T-helper 2 cell treated with Interferon-gamma antibody and Interleukin-4, amounts not matched to agents 100 ng/mL and 5 ng/mL, for 36 hours (primary cell): ENCODE measurements at places on chromosomes 4 and X. TPM values are rescaled to one million over a fixed set of nuclear protein-coding genes. Genes with fewer than 3 reads are reported as not detected.

Gene SRPX
- 0.09 TPM in 1 of 2 replicates, not detected in the other for total RNA-seq

Gene FAT4
- not detected in 2 replicates for total RNA-seq

Gene GBA3
- not detected in 2 replicates for total RNA-seq

Gene SLC6A14
- total RNA-seq, result not detected in 2 replicates

Gene CFAP99
- not detected in 2 replicates for total RNA-seq

Gene TLR7
- total RNA-seq, result not detected in 2 replicates

Gene UGT8
- 0.14 TPM in 1 of 2 replicates, not detected in the other for total RNA-seq

Gene FAM47A
- not detected in 2 replicates for total RNA-seq

Gene NUDT10
- total RNA-seq, result 0.11 and 0.39 TPM in 2 replicates

Gene ARHGAP36
- not detected in 2 replicates for total RNA-seq

Gene RNF175
- total RNA-seq, result not detected in 2 replicates

Gene DCAF4L1
- total RNA-seq, result 0.16 and 0.32 TPM in 2 replicates

Gene WDFY3
- 0.02 and 0.39 TPM in 2 replicates for total RNA-seq

Gene FHIP1A
- total RNA-seq, result not detected in 2 replicates

Gene ELF4
- 49.9 and 50.6 TPM in 2 replicates for total RNA-seq

Gene QRFPR
- total RNA-seq, result not detected in 2 replicates

Gene PPEF2
- total RNA-seq, result 0.07 and 0.52 TPM in 2 replicates

Gene TEX13C
- not detected in 2 replicates for total RNA-seq

Gene HPGDS
- 3.2 and 4.4 TPM in 2 replicates for total RNA-seq

Gene PHOX2B
- total RNA-seq, result not detected in 2 replicates

Gene USP17L22
- total RNA-seq, result not detected in 2 replicates

Gene DCHS2
- not detected in 2 replicates for total RNA-seq

Gene CXCL6
- not detected in 2 replicates for total RNA-seq

Gene CISD2
- total RNA-seq, result 54.7 and 54.9 TPM in 2 replicates

Gene LRRC66
- total RNA-seq, result 0.11 and 0.20 TPM in 2 replicates

Gene MRPL1
- 36.5 and 49.9 TPM in 2 replicates for total RNA-seq

Gene LARP7
- total RNA-seq, result 41.4 and 46.4 TPM in 2 replicates

Gene HTR2C
- not detected in 2 replicates for total RNA-seq

Gene PDZD4
- total RNA-seq, result 0.68 and 0.70 TPM in 2 replicates

Gene P2RY4
- total RNA-seq, result 0.20 and 0.34 TPM in 2 replicates

Gene BST1
- total RNA-seq, result 1.5 and 2.0 TPM in 2 replicates
